ENCODE measurements at places on chromosomes 4 and X.

- no peak for DNase-seq
These were observed 23.6 kb upstream of the RBPJ start for GRCh38 chr4:26297219-26297618.

DNA sequence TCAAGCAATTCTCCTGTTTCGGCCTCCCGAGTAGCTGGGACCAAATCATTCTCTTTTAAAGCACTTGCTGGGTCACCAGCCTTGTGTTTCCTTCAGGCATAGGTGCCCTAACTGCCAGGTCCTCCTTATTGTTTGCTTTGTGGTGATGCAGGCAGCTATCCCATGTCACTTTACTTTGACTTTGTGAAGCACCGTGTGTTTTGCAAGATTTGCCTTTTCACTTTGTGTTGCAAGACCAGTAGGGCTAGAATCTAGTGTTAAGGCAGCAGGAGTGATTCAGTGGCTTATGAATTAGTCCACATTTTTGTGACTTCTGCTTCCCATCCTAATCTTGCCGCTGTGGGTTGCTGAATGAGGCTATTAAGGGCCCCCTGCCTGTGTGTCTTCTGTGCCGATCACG, 20.2 kb downstream of the SYAP1 start:
- no peak for DNase-seq

- DNase-seq: no peak
These were observed 70.1 kb downstream of the CCNG2 start for GRCh38 chr4:77226939-77227705.

GRCh38 chr4:111450867-111451266, 694.4 kb upstream of the FAM241A start:
- no peak for DNase-seq

GRCh38 chrX:121151293-121151692, 103.9 kb downstream of the GLUD2 start:
- DNase-seq: no peak

DNA sequence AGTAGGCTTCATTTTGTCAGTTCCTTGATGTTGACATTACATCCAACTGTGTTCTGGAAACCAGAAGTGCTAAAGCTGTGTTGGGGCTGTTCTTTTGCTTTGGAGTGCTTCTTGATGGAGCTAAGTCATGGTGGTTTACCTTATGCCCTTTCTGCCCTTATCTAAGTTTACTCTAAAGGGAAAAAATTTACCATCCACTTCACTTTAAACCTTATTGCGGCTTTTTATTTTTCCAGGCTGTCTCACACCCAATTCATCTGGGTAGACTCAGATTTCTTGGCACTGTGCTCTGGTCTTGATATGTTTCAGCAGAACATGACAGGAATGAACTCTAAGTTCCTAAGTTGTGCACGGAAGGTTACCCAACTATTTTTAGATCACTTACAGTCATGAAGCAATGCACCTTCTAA, 104.7 kb upstream of the TTC29 start:
- no peak for DNase-seq
